ENCODE measurements at places on chromosomes 6 and 20.

- no peak for DNase-seq
Observed at GRCh38 chr6:63448229-63448628, 124.1 kb upstream of the LOC128125822 start.

DNA sequence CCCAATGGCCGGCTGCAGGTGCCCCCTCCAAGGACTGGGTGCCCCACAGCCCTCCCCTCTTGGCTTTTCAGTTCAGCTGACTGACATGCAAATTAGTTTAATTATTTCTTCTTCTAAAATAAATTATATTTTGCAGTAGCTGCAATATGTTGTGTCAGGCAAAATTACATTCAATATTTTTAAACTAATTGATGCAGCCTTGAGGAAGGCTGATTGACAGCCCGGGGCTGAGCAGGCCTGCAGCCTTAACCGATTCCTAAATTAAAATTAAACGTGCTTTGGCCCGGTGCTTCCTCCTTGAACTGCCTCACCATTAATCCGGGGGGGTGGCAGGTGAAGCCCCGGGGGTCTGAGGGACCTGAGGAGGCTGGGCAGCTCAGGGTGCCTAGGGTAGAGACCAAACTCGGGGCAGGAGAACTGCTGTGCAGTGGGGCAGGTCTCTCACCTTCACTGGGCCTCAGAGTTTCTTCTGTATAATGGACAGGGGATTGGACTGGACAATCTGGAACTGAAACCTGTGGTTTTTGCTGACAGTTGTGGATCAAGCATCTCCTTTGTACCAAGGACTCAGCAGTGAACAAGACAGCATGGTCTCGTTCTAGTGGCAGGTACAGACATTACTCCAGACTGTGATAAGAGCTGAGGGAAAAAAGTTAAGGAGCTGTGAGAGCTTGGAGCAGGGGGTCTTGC is 72.5 kb downstream of the CD40 start:
- no peak for DNase-seq

- DNase-seq: no peak
Observed at GRCh38 chr20:33640287-33640686, 21.8 kb upstream of the C20orf144 start.

DNA sequence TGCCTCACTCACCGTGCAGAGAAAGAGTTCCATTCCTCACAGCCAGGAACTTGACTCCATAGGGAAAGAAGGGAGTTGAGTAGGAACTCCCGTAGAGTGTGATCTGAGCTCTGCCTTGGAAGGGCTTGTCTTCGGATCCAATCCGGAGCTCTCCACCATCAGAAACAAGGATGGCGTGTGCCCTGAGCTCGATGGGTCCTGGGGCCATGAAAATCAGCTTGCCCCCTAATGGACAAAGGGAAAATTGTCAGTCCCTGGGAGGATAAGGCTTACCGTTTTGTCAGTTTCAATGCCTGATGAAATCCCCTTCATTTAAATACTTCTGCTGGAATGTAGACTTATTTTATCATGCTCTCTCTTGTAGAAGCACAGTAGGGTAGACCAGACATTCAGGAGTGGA is 153.3 kb downstream of the PKHD1 start:
- peak; percentile 41 for DNase-seq

DNA sequence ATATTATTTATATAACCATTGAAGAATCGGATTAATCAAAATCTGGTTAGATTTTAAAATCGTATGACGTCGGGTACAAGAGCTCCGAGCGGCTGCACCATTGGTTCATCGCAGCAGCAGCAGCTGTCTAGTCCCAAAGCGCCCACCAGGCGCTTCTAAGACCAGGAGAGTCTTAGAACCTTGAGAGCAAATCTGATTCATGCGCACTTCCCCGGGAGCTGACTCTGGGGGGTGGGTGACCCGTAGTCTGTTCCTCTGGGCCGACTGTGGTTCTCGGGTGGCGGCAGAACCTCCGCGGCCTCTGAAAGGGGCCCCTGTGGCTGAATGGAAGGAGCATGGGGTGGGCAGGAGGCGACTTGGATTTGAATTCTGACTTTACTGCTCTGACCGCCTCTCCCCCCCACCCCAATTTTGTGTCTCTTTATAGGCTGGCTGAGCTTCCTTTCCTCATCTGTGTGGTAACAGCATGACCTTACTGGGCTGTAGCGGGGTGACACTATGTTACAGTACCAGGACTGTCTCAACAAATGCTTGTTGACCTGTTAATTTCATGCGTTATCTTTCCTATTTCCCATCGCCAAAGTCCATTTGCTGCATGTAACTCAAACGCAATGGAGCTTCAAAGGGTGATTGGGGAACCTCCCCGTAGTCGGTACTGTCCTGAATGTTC is 119.7 kb downstream of the RTN4IP1 start:
- DNase-seq: peak; percentile 61

- DNase-seq: no peak
Observed at GRCh38 chr6:135797361-135797760, 54.1 kb upstream of the PDE7B start.

- no peak for DNase-seq
Observed at GRCh38 chr6:125957845-125958244, 1.3 kb downstream of the HINT3 start.

DNA sequence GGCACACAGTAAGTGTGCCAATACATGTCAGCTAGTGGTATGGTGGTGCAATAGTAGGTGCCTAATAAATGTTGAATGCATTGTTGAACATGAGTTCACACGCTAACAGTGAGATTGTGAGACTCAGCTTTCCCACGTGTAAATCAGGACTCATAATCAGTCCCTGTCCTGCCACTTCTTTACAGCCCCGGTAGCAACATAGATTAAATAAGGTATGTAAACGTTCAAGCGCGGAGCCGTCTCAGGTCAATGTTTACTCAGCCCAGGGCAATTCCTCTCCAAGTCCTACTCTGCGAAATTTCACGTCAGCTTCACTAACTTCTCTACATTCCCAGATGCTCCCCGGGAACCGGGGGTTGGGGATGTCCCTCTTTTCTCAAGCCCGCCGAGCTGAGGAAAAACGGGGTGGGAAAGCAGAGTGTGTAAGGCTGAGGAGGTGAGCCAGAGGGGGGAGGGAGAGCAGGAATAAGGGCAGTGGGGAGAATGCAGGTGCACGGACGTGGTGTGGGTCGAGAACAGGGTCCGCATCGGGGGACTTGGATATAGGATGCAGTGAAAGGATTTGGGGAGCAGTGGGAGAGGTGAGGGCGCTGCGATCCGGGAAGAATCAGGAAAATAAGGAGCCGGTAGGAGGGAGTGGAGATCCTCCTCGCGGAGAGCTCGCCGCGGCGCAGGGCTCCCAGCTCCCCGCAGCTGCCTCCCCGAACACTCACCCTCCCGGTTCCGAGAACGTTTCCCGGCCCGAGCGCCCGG is 544 bp upstream of the TP53INP2 start:
- no peak for DNase-seq

DNA sequence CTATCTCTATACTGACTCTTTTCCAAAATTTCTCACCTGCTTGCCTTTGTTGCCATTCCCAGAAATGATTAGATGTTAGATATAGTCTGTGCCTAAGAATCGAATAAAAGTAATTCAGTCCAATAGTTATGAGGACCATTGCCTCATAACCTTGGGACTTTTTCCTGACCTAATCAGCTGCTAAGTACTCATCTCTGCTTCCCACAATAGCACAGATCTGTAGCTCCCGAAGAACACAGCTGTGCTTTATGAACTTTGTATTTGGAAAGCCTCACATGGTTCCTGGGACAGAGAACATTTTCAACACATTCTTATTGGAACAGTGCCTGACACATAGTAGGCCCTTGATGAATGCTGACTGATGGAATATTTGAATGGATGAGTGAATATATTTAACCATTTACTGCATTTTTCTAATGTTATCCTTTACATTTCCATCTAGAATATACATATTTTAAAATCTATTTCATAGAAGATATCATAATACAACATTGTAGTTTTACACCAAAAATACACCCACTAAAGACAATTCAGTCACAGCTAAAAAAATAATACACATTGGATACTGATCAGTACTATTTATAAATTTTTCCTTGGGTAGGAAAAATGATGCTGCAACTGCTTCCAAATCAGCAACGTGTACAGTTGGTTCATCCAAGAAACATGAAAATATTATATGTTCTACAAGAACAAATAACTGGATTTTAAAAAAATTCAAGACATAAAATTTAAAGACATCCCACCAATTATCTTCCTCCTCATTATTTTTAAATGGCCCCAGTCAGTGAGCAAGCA is 53.9 kb downstream of the HS3ST5 start:
- no peak for DNase-seq

GRCh38 chr6:31356216-31356945 is 598 bp downstream of the HLA-B start:
- peak; percentile 65 for DNase-seq

GRCh38 chr6:30981942-30982772 is 1.4 kb upstream of the MUC21 start:
- no peak for DNase-seq

DNA sequence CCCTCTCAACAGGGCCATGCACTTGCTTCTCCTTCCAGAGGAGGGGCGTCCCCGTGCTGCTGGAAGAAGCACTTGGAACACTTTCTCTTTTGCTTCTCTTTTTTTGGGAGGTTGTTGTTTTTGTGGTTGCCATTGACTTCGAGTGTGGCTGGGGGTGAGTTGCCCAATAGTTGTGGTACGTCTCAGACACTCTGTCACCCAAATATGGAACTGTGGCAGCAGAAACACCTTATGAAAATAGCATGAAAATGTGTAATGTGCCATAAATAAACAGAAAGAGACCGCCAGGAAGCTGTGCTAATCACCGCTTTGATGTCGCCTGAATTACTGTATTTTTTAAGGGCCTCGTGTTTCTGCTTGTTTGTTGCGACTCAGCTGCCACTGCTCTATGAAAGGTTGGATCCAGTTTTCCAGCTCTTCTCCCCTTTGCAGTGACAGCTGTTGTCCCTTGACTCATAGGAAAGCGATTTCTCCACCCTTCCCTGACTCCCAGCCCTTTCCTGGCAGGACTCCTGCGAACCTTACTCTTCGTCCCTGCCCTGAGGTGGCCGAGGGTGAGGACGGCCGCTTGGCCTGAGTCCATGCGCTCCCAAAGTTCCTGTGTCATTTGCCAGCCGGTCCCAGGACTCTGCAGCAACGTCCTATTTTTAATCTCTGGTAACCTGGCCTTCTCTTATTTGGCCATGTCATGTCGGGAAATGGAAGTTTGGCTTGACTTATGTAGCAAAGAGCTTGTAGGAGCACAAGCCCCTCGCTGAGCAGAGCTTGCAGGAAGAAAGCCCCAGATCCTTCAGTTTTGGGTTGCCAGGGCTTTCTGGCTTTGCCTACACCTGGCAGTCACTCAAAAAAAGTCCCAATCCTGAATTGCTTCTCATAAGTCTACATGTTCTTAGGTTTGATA is 694.6 kb downstream of the QKI start:
- DNase-seq: no peak

- no peak for DNase-seq
Observed at GRCh38 chr6:134984821-134985220, 34.9 kb upstream of the ALDH8A1 start.

DNA sequence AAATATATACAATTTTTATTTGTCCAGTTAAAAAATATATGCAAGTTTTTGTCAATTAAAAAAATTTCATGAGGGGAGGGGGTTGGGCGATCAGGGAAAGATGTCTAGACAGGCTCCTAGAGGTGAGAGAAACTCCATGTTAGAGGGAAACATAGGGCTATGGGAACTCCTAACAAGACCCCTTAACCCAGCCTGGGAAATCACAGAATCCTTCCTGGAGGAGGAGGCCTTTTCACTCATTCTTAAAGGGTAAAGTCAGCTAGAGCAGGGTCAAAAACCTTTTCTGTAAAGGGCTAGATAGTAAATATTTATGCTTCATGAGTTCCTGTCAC is 75.9 kb upstream of the PTPN1 start:
- DNase-seq: no peak

DNA sequence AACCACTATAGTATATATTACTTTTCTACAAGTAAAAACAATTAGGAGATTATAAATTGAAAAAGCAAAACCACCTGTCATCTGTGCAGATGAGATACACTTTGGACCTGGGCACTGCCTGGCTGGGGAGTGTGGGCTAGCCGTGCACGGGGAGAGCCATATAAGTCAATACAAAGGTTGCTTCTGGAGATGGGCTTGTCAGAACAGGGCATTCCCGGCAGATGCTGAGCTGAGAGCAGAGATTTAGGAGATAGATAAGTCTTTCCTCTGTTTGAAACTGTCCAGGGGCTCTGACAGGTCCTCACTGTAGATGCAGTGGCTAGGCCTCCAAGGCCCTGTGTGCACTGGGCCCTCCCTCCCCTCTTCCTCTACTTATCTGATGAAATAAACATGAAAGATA is 34.5 kb downstream of the CD164 start:
- DNase-seq: no peak

DNA sequence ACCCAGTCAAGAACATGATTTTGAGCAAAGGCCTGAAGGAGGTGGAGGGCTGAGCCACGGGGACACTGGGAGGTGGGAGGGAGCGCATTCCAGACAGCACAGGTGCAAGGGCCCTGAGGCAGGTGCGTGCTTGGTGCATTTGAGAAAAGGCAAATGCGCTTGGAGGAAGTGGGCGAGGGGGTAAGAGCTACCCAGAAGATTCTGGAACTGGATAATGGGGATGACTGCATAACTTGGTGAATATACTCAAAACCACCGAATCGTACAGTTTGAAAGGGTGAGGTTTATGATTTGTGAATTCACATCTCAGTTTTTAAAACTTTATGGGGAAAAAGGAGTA is 9.8 kb downstream of the PREX1 start:
- DNase-seq: no peak

GRCh38 chr20:46308258-46309157 is at the start of gene CDH22:
Gene CDH22, minus strand, starts transcription at chr20:46308498. Its CDS starts 57,204 bp downstream, at chr20:46251294.
- peak; percentile 66 for DNase-seq

DNA sequence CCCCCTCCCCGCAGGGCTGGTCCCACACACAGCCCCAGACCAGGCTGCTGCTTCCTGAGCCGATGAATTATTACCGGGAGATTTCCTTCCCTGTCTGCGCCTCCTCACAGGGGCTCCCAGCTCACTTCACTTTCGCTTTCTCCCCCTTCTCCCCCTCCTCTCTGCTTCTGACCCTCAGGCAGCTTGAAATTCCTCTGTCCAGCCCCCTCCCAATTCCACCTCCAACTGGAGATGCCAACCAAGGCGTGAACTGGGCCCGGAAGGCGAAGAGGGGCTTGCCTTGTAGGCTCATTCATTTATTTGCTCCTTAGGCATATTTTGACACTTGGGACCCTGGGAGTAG is 1.7 kb upstream of the TCF15 start:
- no peak for DNase-seq

DNA sequence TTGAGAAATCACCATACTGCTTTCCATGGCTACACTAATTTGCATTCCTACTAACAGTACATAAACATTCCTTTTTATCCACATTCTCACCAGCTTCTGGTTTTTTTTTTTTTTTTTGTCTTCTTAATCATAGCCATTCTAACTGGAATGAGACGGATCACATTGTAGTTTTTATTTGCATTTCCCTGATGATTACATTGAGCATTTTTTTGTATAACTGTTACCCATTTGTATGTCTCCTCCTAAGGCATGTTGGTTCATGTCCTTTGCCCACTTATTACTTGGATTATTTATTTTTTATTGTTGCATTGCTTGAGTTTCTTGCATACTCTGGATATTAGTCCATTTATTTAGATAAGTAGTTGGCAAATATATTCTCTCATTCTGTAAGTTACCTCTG is 258.0 kb downstream of the MEI4 start:
- no peak for DNase-seq

- no peak for DNase-seq
Observed at GRCh38 chr6:145153495-145153894, 581.8 kb downstream of the EPM2A start.

Measured in H1 (cell line).